ENCODE measurements at places on chromosomes 3 and 15.

GRCh38 chr3:123088387-123088786 is 21.6 kb downstream of the PDIA5 start:
- DNase-seq = no peak

- DNase-seq = no peak
Observed at GRCh38 chr3:4029135-4029534, 229.9 kb downstream of the LRRN1 start.

DNA sequence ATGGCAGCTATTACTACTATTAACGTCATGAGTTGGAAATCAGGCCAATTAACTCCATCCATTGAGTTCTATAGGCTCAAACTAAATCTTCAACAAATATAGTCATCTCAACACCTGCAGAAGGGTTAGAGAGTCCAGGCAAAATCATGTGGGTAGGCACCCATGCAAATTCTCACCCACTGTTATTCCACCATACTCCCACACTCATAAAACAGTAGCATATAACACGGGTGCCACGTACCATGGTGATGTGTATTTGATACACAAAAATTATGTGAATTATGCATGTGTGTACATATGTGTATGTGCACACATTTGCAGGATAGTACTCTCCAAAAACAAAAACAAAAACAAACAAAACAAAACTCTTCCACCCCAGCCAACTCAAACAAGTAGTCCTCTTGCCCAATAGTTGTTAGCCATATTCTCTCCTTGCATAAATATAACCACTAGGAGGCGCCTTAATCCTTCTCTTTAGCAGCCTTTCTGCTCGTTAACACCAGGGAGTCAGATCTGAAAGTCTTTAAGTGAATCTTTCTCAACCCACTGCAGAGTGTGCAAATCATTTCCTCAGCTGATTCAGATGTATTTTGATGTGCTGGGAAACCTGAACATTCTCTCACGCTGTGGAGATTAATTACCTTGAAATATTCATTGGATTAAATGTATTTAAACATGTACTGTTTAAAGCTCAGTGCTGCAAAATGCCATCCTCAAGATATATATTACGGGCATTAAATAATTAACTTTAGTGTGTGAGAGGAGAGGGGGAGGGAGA is 38.0 kb upstream of the COPB2 start:
- DNase-seq = no peak

DNA sequence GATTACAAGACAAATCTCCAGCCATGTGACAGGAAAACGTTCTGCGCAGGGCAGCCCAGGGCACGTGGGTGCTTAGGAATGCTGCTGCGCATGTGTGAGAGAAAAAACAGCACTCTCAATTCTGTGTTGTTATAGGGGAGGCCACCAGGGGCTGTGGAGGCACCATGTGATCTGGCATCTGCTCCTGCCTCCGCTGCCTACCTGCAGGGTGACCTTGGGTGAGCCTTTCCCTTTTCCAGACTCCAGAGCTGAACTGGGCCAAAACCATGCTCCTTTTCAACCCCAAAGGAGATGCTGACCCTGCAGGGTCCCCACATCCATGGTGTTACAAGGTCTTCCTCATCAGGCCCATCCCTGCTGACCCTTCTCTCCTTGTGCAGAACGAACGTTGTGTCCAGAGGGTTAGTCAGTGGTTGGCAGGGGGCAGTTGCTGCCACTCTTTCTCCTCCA is 81.5 kb upstream of the RASGRF1 start:
- DNase-seq = no peak

DNA sequence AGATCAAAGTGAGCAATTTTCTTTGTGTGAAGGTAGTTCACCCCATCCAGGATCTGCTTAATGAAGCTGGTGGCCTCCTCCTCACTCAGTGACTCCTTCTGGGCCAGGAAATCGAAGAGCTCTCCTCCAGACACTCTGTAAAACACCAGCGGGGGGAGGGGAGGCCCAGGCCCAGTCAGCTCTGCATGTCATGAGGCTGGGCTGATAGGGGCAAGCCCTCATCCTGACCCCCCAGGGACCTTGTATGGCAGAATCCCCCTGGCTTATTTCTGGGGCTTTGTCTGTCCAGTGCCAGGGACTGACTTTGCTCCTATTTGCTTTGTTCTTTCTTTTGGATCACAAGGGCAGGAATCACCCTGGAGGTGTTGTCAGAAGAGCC is 74.9 kb downstream of the DAPK2 start:
- peak; percentile 29 for DNase-seq

- no peak for DNase-seq
Observed at GRCh38 chr15:78063217-78063616, 14.3 kb downstream of the TBC1D2B start.

DNA sequence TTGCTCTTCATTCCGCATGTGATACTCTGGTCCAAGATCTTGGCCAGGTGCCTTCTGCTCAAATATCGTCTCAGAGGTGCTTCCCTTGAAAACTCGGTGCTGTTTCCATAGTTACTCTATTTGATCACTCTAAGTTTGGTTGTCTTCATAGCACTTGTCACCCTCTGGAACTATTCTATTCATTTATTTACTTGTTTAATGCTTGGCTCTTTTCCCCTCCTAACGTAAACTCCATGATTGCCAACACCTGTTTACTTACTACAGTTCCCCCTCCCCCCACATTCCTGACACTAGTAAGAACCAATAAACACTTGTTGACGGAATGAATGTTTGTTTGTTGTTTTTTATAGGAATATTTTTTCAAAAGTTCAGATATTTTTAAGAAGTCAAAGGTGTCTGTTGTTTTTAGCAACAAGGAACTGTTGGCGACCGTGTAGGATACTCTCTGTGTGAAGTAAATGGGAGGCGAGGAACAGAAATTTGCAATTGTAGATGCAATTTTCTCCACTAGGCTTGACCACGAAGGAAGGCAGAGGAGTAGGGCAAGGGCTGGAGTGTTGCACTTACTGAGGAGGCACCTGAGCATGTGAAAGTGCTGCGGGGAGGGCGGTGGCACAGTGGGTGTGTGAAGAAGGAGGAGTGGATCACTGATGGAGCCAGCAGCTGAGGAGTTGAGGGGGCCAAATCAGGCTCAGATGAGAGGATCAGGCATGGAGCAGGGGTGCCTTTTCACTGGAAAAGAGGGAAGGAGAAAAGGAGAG is 48.4 kb downstream of the MOBP start:
- no peak for DNase-seq

DNA sequence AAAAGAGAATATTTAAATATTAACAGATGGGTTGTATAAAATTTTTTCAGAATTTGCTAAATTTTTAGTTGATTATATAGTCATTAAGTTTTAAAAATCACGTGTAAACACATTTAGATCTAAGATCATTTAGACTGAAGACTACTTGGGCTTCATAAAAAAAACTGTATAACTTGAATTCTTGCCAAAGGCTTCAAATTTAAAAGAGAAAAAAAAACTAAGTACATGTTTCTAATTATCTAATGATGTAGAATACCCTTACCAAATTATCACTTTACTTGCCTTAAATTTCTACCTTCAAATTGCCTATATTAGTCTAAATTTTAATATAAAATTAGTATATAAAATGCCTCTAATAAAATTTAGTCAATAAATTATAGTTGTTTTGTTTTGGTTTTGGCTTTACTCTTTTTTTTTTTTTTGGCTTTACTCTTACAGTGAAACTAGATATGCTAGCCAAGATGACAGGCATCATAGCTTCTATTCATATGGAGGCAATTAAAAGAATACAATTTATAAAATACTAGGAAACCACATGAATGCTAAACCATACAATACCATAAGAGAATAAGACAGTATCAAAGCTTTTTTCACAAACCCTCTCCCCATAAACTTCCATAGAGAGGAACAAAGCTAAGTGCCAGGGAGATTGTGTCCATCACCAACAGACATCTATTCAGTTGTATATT is 183.1 kb upstream of the KCNMB2 start:
- no peak for DNase-seq

GRCh38 chr15:86840996-86841395 is 761.3 kb downstream of the AGBL1 start:
- DNase-seq = no peak

- DNase-seq = no peak
Observed at GRCh38 chr3:4392992-4393391, 74.1 kb downstream of the SUMF1 start.

GRCh38 chr3:3443482-3443881 is 264.0 kb upstream of the CRBN start:
- no peak for DNase-seq

DNA sequence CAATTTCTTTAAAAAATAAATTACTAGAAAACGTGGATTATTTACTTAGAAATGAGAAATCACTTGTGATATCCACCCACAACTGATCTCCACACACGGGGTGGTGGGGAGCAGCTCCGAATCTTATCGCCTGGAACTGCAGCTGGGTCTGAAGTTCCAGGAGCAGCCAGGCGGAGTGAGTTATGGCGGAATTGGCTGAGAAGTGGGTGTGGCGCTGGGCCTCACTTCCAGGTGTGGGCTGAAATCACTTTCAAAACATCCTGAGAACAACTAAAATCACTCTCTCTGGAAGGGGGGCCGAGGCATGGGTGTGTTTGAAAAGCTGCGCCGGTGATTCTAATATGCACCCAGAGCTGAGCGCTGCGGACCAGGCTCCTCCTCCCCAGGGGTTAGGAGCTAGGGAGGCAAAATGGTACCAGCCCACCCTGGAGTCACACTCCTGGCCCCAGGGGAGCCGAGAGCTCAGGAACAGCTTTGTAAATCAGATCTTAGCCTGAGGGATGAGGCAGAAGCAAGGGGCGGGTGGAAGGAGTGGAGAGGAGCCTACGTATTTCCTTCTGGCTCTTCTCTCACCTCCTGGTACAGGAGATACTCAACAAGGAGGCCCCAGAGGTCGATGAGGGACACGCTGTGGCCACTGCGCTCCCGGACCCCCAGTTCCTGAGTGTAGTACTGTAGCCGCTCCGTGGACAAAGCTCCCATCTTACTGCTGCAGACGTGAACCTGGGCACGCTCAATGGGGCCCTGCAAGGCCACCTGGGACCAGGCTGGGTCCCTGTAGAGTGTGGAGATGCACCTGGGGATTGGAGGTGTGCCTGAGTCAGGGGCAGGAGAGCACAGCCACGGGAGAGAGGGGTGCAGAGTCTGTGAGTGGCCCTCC is 9.6 kb downstream of the PLA2G4F start:
- no peak for DNase-seq

- DNase-seq = no peak
Observed at GRCh38 chr3:28104896-28105534, 136.4 kb upstream of the CMC1 start.

DNA sequence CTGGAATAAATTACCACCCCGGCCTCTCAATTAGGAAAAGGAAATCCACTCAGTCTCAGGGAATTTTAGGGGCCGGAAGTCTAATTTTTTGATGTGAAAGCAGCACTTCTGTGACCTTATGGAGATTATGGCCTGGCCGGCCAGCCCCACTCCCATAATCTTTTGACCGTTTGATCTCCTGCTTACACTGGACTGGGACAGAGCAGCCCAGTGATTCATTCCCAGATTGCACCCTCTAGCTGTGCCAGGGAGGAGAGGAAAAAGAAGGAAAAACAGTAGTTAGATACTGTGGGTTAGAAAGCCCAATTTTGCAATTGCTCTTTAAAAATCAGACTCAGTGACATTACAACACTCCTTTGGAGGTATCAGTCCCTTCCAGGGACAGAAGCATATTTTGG is 32.4 kb downstream of the GJD2 start:
- DNase-seq = no peak

- no peak for DNase-seq
Observed at GRCh38 chr15:43325039-43325684, 5.2 kb downstream of the LCMT2 start.

DNA sequence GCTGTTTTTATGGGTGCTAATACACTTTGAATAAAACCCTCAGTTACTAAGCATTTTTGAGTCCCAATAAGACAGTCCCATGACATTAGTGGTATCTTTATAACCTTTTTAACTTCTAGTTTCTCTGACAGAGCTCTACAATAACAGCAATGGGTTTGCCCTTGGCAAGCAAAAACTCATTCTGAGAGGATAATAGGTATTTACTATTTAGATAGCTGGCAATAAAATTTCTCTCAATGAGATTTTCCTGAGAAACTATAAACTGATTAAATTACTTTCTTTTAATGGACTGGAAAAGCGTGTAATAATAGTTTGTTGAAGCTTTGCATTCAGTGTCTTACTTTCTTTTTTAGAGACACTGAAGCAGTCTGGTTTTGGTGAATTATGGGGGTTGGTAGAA is 168.0 kb upstream of the MLF1 start:
- no peak for DNase-seq

DNA sequence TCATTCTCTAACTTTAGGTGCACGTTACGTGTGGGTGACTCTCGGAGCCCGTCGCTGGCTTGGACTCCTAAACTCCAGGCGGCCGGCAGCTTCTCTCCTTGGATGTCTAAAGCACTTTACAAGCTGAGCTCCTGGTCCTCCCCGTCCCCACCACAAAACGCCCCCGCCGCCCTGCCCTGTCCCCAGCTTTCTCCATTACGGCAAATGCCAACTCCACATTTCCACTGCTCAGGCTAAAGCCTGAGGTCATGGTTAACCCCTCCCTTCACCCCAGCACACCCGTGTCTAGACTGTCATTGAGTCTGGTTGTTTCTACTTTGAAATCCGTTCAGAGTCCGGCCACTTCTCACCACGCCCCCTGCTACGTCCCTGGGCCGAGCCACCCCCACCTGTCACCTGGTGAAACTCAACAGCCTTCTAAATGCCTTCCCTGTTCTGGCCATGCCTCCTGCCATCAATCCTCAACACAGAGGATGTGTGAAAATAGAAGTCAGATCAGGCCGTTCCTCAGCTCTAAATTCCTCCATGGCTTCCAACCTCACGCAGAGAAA is 8.1 kb upstream of the PCSK6 start:
- DNase-seq = no peak

GRCh38 chr3:178451799-178452198 is 84.4 kb upstream of the KCNMB2 start:
- no peak for DNase-seq

GRCh38 chr3:21705769-21706168 is 45.2 kb downstream of the ZNF385D start:
- DNase-seq = no peak

- DNase-seq = no peak
Observed at GRCh38 chr3:127488740-127489139, 101.8 kb downstream of the TPRA1 start.

DNA sequence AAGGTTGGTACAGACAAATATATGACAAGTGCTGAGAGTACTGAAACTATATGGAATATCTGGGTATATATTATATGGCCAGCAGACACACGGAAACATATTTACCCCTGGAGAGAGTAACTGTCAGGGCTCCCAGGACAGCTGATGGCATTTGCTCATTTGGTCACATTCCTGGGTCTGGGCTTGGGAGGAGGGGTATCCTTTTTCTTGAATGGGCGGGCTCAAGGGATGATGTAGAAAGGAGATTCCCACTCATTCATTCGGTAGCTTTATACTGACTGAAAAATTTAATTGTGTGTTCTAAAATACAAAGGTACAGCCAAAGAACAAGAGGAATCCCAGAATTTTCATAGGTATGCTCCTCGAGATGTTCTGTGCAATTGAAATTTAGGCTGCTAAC is 131.0 kb downstream of the KCNAB1 start:
- DNase-seq = no peak
